ENCODE measurements at places on chromosomes 16 and 17.

DNA sequence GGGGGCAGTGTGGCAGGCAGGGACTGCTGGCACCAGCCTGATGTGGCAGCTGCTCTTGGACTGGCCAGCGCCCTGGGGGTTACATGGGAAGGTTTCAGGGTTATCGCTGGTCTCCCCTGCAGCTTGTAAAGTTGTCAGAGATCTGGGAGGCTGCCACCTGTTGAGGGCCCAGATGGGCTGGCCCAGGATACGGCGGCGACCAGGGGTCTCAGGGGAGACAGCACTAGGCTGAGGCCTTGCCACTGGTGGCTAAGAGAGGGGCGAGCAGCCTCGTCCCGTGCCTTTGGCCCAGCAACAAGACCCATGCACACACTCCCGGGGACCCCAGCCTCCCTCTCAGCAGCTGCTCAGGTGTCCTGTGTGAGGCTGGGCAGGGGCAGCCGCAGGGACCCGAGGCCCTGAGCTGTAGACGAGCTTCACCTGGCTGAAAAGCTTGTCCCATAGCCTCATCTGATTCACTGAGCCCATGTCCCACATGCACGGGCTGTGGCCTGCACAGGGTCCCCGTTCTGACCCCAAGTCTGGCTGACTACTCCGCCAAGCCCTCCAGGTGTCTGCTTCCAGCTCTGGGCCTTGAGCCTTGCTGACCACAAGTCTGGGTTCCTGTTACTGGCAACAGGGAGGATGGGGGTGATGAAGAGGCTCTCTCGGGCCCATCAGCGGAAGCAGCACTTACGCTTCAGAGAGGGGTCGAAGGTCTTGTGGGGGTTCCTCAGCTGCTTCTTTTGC, 6.2 kb downstream of the DUS1L start:
- DNase-seq = no peak
- H3K27ac ChIP-seq = no peak overlapping the region
- H3K27me3 ChIP-seq = no peaks in the 10 kb centered on the region

DNA sequence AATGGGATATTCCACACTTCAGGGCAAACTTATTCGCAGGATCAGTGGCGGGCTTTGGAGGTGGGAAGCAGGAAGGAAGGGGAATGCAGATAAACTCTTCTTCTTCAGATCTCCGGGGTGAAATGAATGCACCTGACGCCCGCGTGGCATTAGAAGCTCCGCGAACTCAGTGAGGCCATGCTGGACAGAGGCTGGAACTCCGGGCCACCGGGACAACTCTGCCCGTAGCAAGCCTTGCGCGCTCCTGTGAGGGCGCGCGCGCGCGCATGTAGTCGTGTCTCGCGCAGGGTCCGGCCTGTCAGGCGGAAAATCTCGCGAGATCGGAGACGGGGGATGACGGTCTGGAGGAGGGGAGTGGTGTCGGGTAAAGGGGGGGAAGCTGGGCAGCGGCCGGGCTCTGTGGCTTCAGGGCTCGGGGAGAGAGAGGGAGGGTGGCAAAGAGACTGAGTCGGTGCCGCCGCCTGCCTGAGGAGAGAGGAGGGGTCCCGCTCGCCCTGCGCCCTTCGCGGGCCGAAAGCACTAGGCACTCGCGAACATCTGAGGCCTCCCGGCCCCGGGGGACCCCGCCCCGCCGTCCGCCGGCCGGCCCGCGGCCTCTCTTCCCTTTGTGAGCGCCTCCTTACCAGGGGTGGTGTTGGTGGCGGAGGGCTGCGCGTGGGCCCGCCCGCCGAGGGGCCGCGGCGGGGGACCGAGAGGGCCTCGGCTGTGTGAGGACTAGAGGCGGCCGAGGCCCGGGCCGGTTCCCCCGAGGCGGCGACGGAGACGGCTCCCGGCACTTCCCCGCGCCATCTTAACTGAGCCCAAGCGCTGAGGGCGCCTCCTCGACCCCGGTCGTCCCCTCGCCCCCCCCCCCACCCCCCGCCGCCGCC, at the start of gene TAOK1:
Gene TAOK1, plus strand, starts transcription at position 382 of the 869 bp plus-strand sequence. CDS start 61,186 bp downstream, outside the sequence.
- H3K27me3 ChIP-seq = no peaks in the 10 kb centered on the region
- no peaks in the 10 kb centered on the region for H3K36me3 ChIP-seq
- H3K4me3 ChIP-seq = peak within 1 kb of the TSS; percentile 59
- peak within 1 kb of the TSS; percentile 97 for H3K27ac ChIP-seq
- peak; percentile 98 for DNase-seq

DNA sequence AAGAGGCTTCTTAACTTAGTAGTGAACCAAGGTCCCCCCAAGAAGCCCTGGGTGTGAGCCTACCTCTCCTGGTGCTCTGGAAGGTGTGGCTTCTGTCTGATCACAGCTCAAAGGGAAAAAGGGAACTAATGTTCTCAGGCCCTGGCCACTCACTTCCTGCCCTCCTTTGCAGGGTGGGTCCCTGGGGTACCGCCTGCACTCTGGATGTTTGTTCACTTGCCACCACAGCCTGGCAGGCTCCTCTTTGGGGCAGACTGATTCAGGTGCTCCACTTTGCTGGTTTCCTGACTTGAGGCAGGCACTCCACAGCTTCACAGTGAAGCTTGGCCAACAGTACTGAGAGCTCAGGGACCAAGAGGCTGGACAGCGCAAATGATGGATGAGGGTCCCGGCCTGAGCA, 5.9 kb upstream of the MYO15A start:
- H3K27ac ChIP-seq = no peak overlapping the region
- H3K4me1 ChIP-seq = no peaks in the 10 kb centered on the region
- DNase-seq = no peak
- no peaks in the 10 kb centered on the region for H3K27me3 ChIP-seq

GRCh38 chr17:18045691-18046350, 6.6 kb downstream of the GID4 start:
- peaks cover 13% of the 10 kb centered on the region for H3K4me1 ChIP-seq
- no peaks in the 10 kb centered on the region for H3K36me3 ChIP-seq
- no peak for DNase-seq
- no peaks in the 10 kb centered on the region for H3K27me3 ChIP-seq
- H3K27ac ChIP-seq = no peak overlapping the region
- no peak overlapping the region for H3K4me3 ChIP-seq

DNA sequence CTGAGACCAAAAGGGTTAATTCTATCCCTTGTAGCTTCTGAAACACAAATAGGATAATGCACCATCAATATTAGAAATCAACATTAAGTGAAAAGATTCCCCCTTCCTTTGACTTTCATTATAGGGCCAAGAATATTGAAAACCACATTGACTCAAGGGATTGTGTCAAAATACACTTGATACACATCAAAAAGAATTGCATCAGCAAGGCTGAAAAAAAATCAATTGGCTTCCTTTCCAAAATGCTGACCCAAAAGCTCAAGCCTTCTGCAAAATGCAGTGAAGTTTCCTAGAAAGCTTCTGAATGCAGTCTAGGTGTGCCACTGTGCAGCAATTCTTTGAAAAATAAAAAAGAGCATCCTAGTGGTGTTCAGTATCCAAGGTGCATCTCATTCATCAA, 674.4 kb downstream of the TOX3 start:
- no peaks in the 10 kb centered on the region for H3K27me3 ChIP-seq
- no peaks in the 10 kb centered on the region for H3K36me3 ChIP-seq
- H3K4me1 ChIP-seq = no peaks in the 10 kb centered on the region
- no peak overlapping the region for H3K4me3 ChIP-seq
- H3K27ac ChIP-seq = no peak overlapping the region

- no peaks in the 10 kb centered on the region for H3K36me3 ChIP-seq
- no peaks in the 10 kb centered on the region for H3K4me1 ChIP-seq
- H3K27me3 ChIP-seq = no peaks in the 10 kb centered on the region
Measured at GRCh38 chr17:53971361-53971760, 148.6 kb downstream of the KIF2B start.

DNA sequence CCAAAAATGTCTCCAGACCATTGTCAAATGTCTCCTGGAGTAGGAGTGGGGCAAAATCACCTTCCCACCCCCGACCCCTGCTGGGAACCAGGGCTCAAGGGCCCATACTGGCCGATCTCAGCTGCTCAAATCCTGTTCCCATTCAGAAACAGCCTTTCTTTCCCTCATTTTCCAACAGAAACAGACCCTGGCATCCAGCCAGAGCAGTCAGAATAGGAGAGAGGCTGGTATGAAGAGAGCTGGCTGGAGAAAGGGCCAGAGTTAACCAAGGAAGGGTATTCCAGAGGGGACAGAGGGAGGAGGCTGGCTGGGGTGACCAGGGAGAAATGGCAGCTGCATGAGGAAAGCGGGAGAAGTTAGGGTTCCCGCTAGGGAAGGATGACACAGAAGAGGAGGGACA, 199.1 kb downstream of the XYLT1 start:
- H3K4me1 ChIP-seq = peaks cover 7% of the 10 kb centered on the region
- no peaks in the 10 kb centered on the region for H3K36me3 ChIP-seq
- no peaks in the 10 kb centered on the region for H3K27me3 ChIP-seq
- H3K4me3 ChIP-seq = no peak overlapping the region
- no peak overlapping the region for H3K27ac ChIP-seq
- DNase-seq = no peak

Measured in vagina (tissue), 2 donors.